ENCODE measurements at places on chromosomes 16 and 17. TPM values are rescaled to one million over a fixed set of nuclear protein-coding genes. Genes with fewer than 3 reads are reported as not detected.

DNA sequence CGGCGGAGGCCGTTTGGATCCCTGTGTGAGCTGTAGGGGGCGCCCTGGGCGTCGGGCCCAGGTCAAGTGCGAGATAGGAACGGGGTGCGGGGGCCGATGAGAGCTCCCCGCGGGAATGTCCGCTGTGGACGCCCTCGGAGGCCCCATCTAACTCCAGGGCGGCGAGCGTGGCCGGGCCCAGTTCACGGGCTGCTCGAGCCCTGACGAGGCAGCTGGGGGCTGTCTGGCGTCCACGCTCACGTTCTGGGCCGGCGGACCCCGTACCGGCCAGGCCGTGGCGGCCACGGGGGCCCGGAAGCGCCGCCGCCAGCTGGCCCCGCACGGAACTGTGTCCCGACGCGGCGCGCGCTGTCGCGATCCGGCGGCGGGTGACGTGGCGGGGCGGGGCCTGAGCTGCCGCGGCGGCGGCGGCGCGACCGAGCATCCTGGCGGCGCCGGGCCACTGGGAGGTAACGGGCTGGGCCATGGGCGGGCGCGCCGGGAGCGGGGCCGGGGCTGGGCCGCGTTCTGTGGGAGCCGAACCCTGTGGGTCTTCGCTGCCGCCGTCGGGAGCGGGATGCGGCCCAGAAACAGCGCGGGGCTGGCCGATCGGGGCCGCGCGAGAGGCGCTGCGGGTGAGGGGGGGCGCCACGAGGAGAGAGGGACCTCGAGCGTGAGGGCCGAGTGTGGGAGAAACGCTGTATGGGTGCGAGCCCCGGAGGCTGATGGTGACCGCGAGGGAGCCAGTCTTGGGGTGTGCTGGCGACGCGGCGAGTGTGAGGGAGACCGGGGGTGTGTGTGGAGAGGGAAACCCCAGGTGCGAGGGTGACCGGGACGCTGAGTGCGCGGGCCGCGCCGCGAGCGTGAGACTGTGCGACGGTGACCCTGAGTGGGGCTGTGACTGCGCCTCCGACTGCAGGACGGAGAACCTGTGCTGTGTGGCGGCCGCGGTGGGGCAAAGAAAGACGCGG is at the start of gene SLC7A6:
SLC7A6 (plus strand) TSS at position 399 of the 950 bp plus-strand sequence. CDS start 10,201 bp downstream, outside the sequence.
- peak; percentile 76 for DNase-seq

Gene GAS2L2
- not detected for total RNA-seq

Gene GSPT1
- total RNA-seq, result 146 TPM

- DNase-seq, result no peak
Measured at GRCh38 chr16:2610781-2611498, 71.4 kb upstream of the KCTD5 start.

DNA sequence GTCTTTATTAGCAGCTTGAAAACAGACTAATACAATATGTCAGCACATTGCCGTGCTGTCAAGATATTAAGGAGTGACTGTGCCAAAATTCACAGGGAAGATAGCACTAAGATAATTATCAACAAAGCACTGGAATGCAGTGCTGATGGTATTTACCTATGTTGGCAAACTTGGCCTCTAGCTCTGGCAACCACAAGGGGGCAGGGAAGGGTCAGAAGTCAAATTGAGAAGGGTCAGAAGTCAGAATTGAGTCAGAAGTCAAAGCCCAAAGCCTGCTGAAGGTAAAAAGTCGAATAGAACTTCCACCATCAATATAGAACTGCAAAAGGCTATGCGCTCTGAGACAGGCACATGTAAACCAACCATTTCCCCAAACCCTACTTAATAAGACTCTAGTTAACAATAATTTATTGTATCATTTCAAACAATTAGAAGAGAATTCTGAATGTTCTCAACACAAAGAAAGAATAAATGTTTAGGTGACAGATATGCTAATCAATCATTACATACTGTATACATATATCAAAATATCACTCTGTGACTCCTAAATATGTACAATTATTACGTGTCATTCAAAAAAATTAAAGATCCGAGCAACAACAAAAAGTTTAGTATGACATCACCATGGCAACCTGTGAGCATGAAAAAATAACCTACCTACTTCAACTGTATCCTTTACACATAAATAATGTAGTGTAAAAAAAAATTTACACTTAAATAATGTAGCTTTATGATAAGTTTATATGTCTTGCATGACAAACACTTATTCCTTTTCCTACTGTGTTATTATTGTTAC is 916.1 kb downstream of the KCNJ2 start:
- no peak for DNase-seq
